ENCODE measurements at places on chromosomes 4 and X.

DNA sequence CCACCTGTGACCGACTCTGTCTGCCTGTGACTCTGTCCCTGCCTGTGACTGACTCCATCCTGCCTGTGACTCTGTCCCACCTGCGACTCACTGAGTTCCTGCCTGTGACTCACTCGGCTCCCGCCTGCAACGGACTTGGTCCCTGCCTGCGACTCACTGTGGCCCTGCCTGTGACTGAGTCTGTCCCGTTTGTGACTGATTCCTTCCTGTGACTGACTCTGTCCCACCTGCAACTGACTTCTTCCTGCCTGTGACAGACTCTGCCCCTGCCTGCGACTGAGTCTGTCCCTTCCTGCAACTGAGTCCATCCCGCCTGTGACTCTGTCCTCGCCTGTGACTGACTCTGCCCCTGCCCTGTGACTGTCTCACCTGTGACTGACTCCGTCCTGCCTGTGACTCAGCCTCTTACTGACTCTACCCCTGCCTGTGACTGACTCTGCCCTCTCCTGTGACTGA lies 9.6 kb upstream of the UVSSA start:
- no peak for DNase-seq

GRCh38 chr4:85426366-85426765 lies 48.6 kb upstream of the ARHGAP24 start:
- DNase-seq = no peak

- peak; percentile 9 for DNase-seq
Measured at GRCh38 chr4:7539659-7540058, 104.9 kb upstream of the PSAPL1 start.

DNA sequence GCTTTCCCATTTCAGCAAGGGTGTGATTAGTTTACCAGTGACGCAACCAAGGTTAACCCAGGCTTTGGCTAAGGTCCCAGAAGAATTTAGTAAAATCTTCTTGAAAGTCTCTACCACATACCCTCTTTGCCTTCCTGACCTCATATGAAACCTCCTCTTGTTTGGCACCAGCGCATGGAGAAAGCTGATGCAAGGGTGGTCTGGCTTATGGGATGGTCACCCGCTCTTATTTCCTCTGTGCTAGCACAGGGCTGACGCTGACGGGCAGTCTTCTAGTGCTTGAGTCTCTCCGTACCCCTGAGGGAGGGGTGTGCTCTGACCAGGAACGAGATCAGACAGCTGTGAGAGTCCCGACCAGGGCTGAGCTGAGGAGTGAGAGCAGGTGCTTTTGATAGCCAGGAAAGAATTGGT lies 137.6 kb downstream of the TENM3 start:
- DNase-seq = no peak

DNA sequence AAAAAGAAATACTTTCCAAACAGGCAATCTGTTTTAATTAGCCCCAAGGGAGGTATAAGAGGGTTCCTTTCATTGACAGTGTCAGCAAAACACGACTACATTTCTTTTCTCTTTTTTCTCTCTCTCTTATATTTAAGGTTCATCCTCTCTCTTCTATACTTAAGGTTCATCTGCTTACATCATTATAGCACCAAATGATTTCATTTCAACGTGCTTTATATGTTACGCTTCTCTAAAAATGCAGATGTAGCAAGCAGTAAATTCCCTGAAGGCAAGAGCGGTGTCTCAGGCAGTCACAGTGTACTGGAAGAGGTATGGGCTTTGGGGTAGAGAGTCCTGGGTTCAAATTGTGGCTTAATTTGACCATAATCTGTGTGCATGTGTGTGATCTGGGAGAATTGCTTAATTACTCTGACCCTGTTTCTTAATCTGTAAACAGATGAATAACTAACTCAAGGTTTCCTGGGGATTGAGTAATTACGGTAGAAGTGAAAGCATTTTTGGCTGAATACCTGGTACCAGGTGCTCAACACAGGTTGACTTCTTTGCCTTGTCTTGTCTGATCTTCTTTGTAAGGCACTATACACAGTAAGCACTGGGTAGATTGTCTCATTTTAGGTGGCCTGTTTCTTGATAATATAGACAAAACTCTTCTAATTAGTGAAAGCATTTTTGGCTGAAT lies 180.8 kb downstream of the SPRY1 start:
- no peak for DNase-seq

DNA sequence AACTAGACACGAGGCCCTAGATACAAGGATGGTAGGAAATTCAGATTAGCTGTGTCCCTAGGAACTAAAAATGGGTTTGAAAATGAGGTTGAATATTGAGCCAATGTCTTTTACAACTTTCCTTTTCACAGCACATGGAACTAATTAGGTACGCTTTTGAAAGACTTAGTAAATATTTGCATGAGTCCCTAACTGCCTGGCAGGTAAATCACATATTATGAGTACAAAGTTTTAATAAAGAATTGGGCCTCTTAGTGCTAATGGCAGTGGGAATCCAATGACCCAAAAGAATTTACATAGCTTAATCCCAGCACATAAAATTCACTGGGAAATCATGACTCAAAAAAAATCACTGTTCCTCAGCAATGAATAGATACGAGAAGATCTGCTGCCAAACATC lies 16.8 kb downstream of the MUC7 start:
- DNase-seq = no peak

DNA sequence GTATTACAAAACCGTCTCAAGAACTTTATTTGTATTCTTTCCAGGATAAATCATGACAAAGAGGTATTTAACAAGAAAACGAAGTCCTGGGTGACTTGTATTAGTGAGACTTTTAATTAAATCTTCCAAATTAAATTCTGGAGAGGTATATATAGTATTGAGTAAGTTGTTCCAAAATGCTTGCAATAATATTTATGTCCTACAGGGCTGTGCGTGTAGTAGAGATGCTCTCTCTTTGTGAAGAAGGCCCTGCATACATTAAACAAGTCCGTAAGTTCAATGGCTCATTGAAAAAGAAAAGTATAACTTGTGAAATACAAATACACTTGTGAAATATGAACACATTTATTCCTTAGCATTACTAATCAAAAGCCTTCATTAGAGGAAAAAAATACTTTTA lies 211.4 kb downstream of the ARHGAP24 start:
- DNase-seq = no peak

DNA sequence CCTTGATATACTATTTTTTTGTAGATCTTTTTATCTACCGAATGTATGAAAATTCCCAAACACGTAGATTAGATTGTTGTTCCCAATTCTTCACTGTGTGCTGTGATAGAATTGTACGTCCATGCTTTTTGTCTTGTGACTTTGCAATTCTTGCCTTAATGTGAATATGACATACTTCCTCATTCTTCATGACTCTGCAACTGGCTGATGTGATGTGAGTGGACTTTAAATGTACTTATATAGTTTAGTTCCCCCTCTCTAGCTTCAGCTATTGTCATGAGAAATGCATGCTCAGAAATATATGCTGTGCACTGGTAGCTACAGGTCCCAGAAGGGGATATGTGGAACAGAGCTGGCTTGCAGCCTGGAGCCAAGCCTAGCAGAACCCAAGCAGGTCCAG lies 89.4 kb downstream of the FTHL17 start:
- no peak for DNase-seq

- no peak for DNase-seq
Measured at GRCh38 chr4:168643111-168643795, 146.4 kb downstream of the PALLD start.

DNA sequence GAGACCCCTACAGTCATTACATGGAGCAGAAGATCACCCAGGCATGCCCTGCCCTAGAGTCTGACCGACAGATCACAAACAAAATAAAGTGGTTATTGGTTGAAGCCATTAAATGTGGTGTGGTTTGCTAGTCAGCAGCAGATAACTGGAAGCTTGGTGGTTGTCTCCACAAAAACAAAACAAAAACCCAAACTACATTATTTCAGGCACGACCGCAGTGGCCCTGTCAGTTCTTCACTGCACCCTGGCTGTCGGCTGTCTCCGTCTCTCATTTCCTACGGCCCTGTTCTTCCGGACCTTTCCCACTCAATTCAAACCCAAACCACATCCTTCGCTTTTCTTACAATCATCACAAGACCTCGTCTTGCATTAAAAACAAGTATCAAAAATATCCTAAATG lies 521.3 kb upstream of the ZFP42 start:
- DNase-seq = no peak

- DNase-seq = peak; percentile 2
Measured at GRCh38 chrX:150365990-150366911, 3.1 kb downstream of the MAMLD1 start.

GRCh38 chr4:123409334-123409733 lies 12.7 kb downstream of the SPRY1 start:
- DNase-seq = no peak

DNA sequence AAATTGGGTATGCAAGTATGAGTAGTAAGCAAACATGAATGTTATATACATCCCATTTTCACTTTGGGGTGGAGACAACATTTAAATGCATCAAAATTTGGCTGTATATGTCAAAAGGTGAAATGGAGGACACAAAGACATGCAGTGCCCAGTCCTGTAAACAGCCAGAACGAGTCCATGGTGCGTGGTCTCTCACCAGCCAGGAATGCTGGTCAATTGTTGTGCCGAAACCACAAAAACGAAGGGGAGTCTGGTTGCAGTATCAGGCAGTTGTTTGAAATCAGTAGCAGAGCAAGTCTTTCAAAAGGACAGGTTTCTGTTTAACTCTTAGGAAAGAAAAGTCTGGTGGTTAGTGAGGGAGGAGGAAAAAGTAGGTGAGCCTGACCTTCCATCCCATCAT lies 22.3 kb upstream of the RNF150 start:
- DNase-seq = no peak

DNA sequence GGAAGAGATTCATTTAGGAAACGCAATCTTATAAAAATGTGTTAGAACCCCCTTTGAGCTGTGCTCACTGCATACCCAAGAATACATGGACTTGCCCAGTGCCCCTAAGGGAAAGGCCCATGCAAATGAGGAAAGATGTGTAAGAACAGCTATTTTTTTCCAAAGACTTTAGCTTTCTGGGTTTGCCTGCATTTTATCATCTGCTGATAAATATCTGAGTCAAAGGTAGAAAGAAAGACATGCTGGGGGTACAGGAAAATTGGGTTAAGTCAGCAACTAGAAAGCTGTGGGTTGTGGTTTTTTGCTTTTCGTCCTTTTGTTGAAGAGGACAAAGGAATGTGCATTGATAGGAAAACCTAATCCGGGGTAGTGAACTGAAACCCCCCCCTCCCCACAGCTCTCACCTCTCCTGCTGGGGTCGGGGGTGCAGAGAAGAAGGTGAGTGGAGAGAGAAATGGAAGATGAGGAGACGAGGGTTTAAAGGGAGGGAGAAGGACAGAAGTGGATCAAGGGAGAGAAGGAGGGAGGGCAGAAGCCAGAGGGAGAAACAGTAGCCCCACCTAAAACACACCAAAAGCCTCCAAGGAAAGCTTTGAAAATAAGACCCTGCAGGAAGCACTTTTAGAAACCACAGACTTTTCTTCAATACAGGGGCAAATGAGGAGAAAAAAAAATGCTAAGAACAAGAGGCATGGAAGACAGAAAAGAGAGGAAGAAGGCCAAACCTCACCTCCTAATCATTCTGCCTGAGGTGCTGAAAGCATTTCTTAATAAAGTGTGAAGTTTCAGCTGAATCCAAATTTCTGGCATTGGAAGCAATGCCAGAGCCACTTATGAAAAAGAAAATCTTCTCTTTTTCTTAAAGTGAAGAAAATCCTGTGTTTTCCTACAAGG lies 49.3 kb downstream of the KDR start:
- no peak for DNase-seq

- no peak for DNase-seq
Measured at GRCh38 chr4:111274486-111274885, 651.6 kb upstream of the PITX2 start.

GRCh38 chr4:173270312-173271027 lies 63.7 kb downstream of the HMGB2 start:
- DNase-seq = no peak

DNA sequence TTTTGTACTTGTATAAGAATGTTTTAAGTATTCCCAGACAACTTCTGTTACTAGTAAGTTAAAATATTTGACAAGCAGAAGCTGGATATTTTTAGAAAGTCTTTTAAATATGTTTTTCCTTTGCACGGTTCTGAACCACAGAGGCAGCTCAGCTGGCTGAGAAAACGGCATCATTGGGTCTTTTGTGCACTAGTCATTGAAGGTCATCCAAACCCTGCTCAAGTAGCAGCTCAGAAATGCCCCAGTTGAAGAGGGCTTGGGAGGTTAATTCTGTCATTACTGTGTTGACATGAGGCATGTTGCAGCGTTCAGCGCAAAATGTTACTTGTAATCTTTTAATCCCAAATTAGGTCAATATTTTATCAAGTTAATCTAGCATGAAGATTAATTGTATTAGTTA lies 383.7 kb upstream of the FAM241A start:
- DNase-seq = no peak

- DNase-seq = no peak
Measured at GRCh38 chr4:13548059-13548983, 4.0 kb upstream of the NKX3-2 start.

GRCh38 chrX:121851033-121851432 lies 803.6 kb downstream of the GLUD2 start:
- DNase-seq = no peak

DNA sequence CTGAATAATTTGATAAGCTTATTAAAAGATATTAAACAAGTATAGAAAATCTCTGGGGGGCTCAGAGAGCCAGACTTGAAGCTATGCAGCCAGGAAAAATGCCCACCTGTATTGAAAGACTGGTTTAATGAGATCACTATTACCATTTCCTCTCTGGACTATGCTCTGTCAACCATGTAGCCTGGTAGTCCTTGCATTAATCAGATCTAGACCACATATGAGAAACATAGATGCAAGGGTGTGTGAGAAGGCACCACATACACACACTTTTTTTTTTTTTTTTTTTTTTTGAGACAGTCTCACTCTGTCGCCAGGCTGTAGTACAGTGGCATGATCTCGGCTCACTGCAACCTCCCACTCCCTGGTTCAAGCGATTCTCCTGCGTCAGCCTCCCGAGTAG lies 75.9 kb upstream of the ATP8A1 start:
- no peak for DNase-seq

DNA sequence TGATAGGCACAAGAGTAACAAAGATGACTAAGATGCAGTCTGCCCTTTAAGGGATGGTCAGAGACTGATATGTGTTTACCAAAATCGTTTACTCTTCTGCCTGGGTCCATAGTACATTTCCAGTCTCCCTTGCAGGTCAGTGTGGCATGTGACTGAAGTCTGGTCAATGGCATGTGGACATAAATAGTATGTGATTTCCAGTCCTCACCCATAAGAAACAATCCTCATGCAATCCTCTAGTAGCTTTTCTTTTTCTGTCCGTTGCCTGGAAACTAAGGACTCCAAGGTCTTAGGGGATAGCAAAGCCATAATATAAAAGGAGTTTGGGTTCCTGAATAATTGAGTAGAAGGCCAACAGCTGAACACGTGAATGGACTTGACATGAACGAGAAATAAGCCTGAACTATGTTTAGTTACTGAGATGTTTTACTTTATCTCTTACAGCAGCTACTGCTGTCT lies 1.1 kb downstream of the SLC9B2 start:
- no peak for DNase-seq

All from HS-5 (cell line).